Cortex of kidney (tissue), 1 donor: ENCODE measurements at places on chromosomes 6 and 20.

DNA sequence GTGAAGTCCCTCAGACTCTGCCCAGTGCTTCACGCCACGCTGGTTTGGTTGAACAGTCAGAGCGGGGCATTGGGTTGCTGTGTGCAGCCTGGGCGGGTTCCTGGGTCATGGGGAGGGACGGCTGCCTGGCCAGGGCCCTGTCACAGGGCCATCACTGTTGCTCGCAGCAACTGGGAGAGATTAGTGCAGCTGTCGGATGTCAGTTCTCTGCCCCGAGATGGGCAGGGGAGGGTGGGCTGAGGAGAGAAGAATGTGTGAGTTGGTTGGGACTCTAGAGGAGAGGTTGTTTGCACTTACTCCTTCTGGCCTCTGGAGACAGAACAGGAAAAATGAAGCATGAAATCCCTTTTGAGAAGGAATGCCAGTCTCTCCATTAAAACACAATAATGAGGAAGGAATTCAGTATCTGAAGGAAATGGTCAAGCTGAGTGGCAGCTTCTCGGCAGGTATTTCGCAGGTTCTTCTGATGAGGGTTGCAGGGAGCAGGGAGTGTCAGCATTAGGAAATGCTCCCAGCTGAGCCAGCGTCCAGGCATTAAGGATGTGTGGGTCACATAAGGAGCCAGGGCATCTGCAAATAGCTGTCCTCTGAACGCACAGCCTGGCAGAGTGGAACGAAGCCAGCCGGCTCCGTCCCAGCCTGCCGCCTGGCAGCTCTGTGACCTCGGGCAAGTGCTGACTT lies 95.9 kb downstream of the SSR1 start:
- no peak for DNase-seq

DNA sequence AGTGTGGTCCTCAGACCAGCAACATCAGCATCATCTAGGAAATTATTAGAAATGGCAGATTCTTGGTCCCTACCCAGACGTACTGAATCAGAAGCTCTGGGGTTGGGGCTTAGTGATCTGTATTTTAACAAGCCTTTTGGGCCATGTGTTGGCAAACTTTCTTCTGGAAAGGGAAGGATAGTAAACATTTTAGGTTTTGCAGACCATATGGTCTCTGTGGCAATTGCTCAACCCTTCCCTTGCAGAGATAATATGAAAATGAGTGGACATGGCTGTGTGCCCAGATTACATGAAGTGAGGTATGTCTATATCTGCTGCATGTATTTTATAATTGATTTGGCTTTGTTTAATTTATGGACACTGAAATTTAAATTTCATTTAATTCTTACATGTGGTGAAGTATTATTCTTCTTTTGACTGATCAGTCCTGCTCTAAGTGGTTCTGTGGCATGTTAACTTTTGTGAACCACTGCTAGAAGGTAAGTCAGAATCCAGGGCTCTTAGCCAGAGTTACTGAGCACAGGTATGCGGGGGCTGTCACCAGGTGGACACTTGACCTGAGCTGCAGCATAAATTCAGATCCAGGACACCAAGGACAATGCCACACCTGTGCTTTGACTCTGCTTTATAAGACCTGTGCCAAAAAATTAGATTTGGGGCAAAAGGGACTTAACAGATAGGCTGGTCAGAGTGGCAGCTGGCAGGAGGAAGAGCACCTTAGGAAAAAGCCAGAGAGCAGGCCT lies 43.2 kb downstream of the LY86 start:
- DNase-seq = no peak

DNA sequence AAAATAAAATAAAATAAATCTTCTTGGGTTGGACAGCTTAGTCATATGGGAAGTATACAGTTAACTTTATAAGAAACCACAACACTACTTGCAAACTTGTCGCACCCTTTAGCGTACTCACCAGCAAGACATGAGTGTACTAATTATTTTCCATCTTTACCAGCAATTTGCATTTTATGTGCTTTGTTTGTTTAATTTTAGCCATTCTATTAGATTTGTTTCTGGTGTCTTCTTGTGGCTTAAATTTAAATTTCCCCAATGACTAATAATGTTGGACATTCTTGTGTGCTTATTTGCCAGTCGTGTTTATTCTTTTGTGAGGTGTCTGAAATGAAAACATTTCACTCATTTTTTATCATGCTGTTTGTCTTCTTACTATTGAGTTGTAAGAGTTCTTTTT lies 1172.2 kb upstream of the CITED2 start:
- no peak for DNase-seq

DNA sequence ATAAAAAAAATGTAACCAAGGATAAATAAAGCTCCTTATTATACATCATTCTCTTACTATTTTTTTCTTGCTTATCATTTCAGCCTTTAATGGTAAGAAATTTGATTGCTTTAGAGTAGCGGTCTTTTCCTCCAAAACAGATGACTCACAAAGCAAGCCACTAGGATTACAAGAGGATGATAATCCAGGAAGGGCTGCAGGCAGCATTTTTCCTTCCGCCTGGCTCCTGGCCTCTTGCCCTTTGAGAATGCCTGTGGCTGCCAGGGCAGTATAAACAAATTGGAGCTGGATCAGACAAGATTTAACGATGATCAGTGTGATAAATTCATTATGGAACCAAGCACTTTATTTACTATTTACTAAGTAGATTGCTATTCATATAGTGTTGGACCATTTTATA lies 9.7 kb upstream of the FBXL4 start:
- DNase-seq = no peak

DNA sequence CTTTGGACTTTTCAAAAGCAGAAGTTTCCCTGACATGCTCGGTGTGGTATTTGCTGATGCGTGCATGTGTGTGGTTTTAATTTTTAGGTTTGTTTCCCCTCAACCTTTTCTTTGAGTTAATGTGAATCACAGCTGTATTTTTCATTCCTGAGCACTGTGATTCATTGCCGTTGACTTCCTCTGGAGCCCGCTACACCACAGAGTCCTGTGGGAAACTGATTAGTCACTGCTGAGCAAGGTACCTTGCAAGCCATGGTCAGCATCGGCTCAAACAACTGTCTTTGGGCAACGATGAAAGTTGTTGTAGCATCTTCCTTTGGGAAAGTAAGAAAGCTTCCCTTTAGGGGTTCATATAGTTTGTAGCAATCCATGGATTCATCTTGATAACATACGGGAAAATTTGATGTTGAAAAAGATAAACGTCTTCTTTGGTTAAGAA lies 57.5 kb downstream of the RIN2 start:
- no peak for DNase-seq

GRCh38 chr6:111201764-111202163 lies 114.5 kb downstream of the SLC16A10 start:
- DNase-seq = no peak

DNA sequence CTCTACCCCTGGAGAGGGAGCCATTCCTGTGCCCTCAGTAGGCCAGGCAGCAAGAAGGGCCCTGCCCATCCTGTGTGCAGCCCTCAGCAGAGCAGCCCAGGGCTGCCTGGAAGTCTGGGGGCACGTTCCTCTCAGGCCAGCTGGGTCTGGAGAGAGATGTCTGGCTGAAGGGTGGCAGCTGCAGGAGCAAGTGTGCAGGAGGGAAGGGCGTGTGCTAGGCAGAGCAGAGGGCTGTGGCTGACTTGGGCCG lies 62.7 kb downstream of the NOL4L start:
- no peak for DNase-seq

DNA sequence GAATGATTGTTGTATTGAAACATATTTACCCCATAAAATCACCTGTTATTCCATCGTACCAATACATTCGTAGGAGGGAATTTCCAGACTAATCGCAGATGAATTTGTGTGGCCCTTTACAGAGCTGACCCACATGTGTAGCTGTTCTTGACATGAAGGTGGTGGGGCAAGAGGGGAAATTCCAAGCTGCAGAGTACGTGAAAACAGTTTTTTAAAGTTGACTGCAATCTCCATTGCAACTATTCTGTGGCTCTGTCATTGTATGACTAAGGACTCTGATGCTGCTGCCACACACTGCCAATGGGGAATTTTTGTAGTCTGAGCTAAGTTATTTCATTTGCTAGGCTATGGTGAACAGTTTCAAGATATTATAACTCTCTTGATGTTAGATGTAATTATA lies 46.4 kb upstream of the ADTRP start:
- no peak for DNase-seq

GRCh38 chr20:42179768-42180167 lies 561.6 kb upstream of the CHD6 start:
- no peak for DNase-seq
